Activated CD4-positive, alpha-beta T cell treated with anti-CD3 and anti-CD28 coated beads for 36 hours (primary cell): ENCODE measurements at places on chromosomes 2 and 18.

GRCh38 chr18:34223893-34224422 lies 755 bp downstream of the NOL4 start:
- DNase-seq = no peak

DNA sequence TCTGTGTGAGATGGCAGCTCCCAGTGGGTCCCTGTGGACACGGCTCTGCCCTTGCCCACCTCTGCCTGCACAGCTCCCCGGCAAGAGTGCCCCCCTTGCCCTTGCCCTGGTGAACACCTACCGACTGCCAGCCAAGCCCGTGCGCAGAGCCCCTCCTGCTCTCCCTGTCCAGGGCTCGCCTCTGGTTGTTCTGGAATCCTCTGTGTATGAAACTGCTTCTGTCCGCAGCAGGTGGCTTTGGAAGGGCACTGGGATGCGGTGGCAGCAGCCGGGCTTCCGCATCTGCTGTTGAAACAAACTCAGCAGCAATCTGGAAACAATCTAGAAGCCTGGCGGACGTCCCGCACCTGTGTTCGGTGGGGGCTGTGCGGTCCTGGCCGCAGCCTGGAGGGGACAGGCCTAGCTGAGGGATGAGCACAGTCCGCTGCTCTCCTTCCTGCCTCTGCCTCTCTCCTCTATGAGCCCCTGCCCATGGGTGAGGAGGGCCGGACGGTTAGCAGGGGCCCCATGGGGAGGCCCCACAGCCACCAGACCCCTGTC lies 34.0 kb upstream of the KLF11 start:
- DNase-seq = no peak

GRCh38 chr2:63700271-63700670 lies 111.5 kb downstream of the MDH1 start:
- no peak for DNase-seq

DNA sequence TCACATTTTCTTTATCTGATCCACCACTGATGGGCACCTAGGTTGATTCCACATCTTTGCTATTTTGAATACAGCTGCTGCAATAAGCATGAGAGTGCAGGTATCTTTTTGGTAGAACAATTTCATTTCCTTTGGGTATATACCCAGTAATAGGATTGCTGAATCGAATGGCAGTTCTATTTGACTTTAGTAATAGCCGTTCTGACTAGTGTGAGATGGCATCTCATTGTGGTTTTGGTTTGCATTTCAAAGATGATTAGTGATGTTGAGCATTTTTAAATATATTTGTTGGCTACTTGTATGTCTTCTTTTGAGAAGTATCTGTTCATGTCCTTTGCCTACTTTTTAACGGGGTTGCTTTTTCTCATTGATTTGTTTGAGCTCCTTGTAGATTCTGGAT lies 72.3 kb downstream of the CCDC138 start:
- no peak for DNase-seq

GRCh38 chr2:790081-790480 lies 112.9 kb upstream of the TMEM18 start:
- DNase-seq = no peak

- DNase-seq = no peak
These were observed 99.3 kb downstream of the MCFD2 start for GRCh38 chr2:46816151-46816845.

DNA sequence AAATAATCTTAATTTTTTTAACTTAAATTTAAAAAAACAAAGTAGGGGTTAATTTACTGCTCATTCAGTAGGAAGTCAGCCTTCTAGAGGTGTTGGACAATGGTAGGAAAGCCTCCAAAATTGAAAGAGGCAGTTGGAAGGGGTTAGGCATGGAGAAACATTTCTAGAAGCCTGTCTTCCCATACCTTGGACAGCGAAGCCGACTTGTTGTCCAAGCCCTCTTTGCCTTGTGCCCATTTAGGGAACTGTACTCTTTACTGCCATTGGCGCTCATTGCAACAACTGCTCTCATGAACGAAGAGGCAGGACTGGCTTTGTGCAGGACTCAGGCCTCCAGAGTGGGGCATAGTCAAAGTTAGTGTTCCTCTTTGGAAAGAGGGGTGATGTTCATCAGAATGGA lies 333.3 kb downstream of the HRH4 start:
- DNase-seq = no peak

GRCh38 chr18:74571895-74572680 lies 25.6 kb upstream of the ZNF407 start:
- no peak for DNase-seq

GRCh38 chr2:15923597-15923996 lies 16.8 kb upstream of the MYCN start:
- DNase-seq = no peak

GRCh38 chr2:216657086-216657855 lies 24.1 kb downstream of the IGFBP2 start:
- no peak for DNase-seq

GRCh38 chr2:37797081-37797480 lies 125.6 kb upstream of the CDC42EP3 start:
- DNase-seq = no peak

GRCh38 chr18:79366177-79367094 lies 29.3 kb upstream of the NFATC1 start:
- no peak for DNase-seq
